Stromal cell of bone marrow (primary cell): ENCODE measurements at places on chromosomes 2 and 18.

- no peak for DNase-seq
These were observed 223.2 kb downstream of the LDLRAD4 start for GRCh38 chr18:13441736-13442135.

GRCh38 chr2:229408962-229409361, 137.9 kb upstream of the PID1 start:
- no peak for DNase-seq

DNA sequence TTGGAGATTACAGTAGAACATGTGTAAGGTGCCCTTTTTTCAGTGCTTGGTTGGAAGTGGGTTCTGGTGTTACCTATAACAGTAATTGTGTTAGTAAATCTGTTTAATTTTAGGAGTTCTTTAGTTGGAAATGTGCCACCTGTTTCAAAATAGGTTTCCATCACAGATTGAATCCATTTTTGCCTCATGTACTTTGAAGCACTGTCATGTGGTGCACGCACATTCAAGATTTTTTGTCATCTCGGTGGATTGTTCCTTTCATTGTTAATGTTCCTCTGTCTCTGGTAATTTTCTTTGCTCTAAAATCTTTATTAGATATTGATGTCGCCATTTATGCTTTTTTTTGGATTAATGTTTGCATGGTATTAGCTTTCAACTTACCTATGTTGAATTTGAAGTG, 1.3 kb downstream of the ATP9B start:
- no peak for DNase-seq

- DNase-seq: no peak
These were observed 350.3 kb upstream of the FAM98A start for GRCh38 chr2:33949371-33949770.

DNA sequence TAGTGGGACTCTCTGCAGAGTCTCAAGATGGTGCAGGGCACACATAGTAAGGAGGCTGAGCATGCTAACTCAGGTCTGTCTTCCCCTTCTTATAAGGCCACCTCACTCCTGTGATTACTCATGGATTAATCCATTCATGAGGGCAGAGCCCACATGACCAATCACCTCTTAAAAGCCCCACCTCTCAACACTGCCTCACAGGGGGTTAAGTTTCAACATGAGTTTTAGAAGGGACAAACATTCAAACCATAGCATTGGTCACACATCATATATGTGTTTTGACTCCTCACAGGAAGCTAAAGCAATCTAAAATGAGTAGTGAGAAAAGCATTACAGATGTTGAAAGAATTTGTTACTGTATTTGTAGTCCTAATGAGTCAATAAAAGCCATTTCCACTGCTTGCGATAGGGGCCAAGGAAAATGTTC, 57.5 kb downstream of the DTNA start:
- peak; percentile 72 for DNase-seq

- DNase-seq: no peak
These were observed 210.9 kb upstream of the SP5 start for GRCh38 chr2:170503971-170504809.

DNA sequence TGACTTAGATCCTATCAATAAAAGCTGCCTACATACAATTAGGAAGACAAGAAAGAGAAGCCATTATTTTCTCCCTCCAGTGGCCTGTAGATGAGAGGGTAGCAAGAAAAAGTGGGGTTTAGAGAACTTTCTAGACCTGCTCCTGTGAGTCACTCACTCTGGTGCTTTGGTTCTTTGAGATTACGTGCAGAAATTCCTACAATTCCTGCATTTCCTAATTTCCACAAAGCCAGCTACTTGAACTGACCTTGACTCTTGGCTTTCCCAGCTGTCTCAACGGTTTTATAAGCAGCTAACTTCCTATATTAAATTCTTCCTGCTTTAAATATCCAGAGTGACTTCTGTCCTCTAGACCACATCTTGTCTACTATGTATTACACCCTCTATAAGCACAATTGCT, 899.5 kb upstream of the KLHL29 start:
- DNase-seq: no peak

- no peak for DNase-seq
These were observed 11.3 kb downstream of the TMEM247 start for GRCh38 chr2:46490521-46491141.

DNA sequence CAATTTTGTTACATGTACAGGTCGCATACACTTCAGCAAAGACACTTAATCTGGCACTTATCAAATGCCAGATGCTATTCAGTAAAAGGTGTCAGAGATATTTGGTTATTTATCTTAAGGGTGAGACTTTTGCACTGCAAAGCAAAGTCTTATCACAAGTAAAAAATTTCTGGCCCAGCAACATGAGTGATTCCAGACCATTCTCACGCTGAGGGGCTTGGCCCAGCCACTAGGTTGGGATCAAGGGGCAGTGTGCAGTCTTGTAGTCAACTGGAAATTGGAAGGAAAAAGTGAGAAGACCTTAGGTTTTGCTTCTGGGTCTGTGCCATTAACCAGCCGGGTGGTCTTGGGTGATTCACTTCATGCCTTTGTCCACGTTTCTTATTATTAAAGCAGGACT, 181.6 kb downstream of the RNF144A start:
- DNase-seq: no peak

DNA sequence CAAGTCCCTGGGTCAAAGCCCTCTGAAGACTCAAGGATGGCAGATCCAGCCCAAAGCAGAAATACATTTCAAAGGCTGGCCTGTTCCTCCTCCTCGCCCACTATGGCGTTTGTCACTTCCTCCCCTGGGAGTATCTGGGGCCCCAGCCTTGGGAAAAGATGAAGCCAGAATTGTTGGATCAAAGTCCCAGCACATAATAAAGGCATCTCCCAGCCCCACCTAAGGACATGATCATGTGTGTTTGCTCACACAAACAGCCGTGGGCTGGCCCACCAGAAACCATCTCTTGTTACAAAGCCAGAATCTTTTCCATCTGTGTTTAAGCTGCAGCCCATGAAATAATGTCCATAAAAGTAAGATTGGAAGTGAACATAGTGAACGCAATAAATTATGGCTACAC, 50.1 kb upstream of the HAAO start:
- DNase-seq: no peak

GRCh38 chr2:85111819-85112281, 21.3 kb upstream of the TCF7L1 start:
- DNase-seq: peak; percentile 75

DNA sequence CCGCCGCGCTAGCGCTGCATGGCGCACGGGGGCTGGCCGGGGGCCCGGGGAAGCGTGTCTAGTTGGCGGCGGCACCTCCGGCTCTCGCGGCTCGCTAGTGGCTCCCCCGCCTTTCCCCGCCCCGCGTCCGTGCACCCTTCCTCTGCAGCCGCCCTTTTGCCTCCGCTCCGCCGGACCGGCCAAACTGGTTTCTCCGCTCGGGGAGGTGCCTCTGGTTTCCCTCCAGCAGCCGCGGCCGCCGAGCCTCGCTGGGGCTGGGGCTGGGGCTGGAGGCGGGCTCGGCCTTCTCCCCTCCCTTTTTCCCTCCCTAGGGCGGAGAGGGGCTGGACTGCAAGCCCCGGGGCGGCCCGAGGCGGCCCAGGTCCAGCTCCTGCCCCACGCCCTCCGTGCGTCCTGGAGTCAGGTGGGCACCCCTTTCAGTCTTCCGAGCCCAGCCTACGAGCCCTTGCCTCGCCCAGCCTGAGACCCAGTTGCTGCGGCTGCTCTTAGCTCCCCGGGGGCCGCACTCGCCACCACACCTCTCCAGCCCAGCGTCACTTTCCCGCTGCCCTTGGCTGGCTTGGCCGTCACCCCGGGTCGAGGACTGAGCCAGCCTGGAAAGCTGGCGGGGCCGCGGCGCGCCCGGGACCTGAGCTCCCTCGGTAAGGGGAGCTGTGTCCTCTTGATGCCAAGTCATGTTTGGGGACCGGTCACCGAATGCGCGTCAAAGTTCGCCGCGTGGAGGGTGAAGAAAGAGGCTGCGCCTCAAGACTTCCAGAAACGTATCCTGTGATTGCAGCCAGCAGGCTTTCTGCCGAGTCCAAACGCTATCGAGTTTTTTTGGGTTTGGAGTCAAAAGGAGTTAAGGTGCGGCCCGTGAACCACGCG, at the start of gene ATP8B1:
TSS of gene ATP8B1 (minus strand) at position 213 of the 867 bp plus-strand sequence. CDS start 71,508 bp downstream, outside the sequence.
- peak; percentile 67 for DNase-seq

DNA sequence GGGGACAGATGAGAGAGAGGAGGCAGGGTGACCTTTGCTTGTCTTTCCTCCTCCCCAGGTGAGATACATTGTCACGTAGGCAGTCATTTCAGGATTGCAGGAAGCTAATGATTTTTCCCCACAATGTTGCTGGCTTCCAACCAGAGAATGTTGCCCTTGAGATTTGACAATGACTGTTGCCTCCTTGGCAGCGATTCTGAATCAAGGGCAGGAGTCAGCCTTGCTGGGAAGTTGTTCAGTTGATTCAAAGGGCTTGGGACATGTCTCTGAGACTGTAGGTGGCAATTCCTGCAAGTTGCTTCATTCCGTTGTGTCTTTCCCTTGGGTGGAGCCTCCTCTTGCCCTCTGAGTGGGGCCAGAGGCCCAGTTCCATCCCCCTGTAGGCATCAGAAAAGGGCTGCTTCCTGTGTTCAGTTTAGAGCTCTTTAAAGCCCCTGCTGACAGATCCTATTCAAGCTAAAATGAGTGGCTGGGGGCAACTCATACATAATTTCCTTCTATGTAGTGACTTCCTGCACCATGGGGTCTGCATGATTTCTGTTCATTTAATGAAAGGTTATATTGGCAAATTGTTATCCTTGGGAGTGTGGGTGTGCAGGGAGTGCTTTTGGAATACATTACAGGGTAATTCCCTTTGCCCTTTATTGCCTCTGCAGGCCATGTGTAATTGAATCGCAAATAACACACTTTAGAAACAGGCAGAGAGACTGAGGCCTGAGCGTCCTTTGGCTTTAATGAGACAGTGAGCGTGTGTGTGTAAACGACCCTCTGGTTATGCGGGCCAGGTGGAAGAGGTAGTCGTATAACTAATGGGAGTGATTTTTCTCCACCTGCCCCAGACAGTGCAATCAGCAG, 52.4 kb downstream of the GPR39 start:
- DNase-seq: peak; percentile 14

GRCh38 chr2:173580956-173581355, 226.3 kb downstream of the CDCA7 start:
- no peak for DNase-seq

DNA sequence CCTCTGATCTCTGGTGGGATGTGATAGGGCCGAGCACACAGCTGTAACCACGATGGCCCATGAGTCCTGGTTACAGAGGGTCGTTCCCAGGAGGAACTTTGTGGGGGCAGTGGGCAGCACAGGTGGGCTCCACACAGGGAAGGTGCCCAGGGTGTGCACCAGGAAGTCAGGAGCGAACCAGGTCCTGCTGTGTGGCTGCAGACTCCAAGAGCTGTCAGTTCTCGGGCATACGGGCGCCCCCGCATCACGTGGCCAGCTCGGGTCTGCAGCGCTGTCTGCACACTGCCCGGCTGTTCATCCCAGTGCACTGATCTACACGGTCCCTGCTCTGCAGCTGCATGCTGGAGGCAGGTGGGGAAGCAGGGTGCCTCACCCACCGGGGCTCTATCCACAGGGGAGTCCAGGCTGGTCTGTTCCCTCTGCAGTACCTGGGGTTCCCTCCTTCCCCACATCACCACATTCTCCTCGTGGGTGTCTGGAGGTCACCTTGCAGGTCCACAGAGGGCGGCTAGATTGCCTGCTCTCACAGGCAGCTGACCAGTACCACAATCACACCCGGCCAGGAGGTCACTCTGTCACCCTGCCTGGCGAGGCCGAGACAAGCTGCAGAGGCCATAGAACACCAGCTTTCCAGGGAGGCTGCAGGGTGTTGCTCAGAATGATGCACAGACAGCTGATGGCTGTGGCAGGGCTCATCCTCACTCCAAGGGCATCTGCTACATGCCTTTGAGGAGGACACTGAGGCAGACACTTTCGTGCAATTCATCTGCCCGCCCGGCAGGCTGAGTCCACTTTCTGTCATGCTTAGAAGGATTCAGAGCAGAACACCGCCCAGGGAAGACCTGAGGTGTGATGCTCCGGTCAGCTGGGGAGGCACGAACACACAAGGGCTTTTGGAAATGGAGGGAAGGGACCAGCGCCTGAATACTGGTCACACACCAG, 202.7 kb downstream of the EIPR1 start:
- DNase-seq: no peak

GRCh38 chr18:74229005-74229404, 62.8 kb downstream of the CYB5A start:
- no peak for DNase-seq

- peak; percentile 28 for DNase-seq
These were observed 15.7 kb upstream of the C2orf69 start for GRCh38 chr2:199895406-199895805.

DNA sequence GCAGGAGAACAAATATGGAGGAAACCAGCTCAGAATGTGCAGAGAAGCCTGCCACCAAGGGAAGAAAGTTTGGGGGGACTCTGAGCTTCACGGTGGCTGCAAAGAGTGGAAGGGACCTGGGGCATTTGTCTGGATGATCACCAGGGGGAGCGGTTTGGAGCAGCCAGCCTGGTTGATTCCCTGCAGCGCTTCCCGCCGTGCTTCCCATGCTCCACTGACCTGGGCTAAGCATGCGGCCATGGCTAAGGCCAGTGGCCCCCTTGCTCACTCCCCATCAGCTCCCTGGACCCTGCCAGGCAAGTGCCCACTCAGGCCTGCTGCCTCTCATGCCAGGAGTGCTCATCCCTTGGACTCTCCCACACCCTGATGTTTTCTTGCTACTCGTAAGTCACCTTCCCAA, 27.0 kb downstream of the NTSR2 start:
- DNase-seq: no peak

DNA sequence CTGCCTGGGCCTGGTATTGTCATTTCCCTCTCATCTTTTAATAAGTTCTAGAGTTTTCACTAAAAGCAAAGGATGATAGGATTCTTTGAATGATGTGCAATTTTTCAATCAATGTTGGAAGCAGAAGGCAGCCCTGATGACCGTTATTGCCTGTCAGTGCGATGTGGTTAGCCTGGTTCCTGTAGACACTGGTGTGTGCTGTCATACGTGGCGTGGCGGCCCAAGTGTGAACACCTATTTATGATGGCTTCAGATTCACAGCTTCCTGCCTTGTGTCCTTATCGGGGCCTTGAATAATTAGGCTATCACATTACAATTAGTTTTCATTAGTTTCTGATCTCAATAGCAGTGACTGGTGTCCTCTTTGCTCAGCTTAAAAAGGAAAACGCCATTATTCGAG, 218.5 kb downstream of the TPGS2 start:
- no peak for DNase-seq

- no peak for DNase-seq
These were observed 23.7 kb upstream of the SMAD7 start for GRCh38 chr18:48974304-48975119.

DNA sequence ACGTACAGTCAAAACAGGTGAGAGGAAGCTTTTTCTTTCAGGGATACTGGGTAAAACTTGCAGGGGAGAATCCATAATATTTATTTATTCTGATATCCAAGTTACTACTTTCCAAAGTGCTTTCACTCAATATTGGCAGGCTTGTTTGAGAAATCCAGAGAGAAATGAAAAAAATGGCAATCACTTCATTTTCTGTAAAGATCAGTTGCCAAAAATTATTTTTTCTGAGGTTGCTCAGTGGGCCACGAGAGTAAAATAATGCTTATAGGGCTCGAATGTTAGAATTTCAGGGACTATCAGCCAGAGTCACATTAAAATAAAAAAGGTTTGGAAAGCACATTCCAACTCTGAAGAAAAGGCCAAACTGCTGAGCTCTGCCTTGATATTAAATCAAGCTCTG, 324.6 kb upstream of the RND3 start:
- no peak for DNase-seq
